ENCODE measurements at places on chromosomes 16 and 17.

DNA sequence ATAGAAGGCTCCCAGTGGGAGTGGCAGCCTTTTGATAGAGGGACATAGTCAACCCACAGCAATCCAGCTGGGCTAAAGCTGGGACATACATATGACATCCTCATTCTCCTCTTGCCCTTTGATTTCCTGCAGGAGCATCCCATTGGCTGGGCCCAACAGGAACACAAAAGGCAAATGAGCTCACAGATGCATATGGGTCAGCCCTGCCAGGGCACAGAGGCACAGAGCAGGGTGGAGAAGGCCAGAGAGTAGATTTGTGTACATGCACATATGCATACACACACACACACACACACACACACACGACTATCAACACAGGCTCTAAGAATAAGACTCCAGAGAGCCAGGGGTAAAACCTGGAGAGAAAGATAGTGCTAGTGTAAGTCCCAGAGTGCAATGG lies 58.6 kb downstream of the MMD start:
- no peak for DNase-seq

DNA sequence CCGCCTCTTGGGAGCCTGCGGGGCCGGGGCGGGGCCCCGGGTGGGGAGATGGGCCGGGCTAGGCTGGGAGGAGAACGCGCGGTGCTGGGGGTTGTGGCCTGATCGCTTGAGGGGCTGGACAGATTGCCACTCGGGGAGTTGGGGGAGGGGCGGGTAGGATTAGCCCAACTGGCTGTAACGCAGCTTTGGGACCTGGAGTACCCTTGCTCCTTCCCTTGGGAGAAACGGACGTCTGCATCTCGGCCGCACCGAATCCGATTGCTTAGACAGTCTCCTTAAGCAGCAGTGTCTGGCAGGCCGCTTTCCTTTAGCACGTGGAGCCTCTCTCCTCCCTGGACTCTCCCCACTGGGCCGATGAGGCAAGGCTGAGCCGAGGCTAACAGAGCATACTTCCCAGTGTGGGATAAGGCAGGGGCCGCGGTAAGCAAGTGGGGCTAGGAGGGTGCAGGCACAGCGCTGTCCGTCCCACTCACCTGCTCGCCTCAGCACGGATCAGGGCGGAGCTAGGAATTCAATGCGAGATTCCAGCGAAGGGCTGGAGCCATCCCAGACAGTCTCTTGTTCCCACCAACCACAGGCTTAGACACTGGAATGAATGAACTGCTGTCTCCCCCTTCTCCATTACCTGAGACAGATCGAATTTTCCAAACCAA lies 540 bp upstream of the ACLY start:
- peak; percentile 48 for DNase-seq

DNA sequence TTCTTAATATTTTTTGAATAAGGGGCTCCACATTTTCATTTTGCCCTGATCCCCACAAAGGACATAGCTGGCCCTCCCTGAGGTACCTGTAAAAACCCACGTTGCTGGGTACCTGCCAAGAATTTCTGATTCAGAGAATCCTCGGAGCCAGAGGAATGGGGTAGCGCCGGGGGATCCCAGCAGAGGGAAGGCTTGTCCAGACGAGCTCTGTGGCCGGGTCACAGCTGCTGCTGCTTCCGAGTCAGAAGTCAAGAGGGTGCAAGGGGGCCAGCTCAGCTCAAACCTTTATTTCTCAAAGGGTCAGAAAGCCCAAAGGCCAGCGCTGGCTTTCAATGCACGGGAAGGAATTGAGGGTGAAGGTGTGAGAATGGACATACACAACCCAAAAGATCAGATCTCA lies 68.9 kb upstream of the SDK2 start:
- DNase-seq: no peak

DNA sequence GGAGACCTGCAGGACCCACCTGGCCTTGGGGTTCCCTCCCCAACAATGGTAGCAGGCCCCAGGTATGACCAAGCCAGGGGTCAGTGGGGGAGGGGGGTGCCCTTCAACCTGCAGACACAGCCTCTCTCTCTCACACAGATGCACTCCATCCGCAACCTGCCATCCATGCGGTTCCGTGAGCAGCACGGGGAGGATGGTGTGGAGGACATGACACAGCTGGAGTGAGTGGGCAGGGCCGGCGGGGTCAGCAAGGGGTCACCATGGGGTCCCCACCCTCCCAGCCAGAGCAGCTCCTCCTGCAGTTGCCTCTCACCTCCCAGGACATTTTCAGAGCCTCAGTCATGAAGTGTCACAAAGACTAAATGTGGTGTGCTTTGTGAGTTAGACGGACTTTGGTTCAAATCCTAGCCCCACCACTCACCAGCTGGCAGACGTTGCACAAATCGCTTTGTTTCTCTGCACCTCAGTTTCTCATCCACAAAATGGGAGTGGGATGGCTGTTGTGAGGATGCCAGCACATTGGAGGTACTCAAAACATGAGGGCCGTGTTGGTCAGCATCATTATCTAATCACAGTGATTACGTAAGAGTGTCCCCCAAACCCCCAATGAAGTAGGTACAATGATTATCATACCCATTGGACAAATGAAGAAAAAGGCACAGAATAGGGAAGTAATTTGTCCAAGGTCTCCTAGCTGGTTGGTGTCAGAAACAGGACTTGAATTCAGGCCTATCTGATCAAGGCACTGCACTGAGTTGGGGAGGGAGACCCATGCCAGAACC lies 16.0 kb downstream of the MYO15A start:
- no peak for DNase-seq

DNA sequence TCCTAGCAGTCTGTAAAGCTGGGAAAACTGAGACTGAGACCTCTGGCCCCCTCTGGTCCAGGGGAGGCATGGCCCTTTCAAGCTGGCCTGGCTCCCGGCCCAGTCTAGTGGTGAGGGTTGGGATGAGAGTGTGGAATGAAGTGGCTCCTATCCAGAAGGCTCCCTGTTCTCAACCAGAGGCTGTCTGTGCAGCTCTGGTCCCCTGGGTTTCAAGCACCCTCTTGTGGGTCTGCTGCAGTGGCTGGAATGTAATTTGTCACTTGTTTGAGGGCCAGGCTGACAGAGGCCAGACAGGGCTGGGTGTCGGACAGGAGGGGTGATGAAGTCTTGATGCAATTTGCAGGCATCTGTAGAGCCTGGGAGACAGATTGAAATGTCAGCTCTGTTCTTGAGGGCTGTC lies 22.1 kb upstream of the PHF12 start:
- no peak for DNase-seq
